ENCODE measurements at places on chromosomes 4 and X.

GRCh38 chrX:155966876-155967275 lies 30.6 kb upstream of the IL9R start:
- DNase-seq = no peak

- DNase-seq = no peak
These were observed 226.7 kb downstream of the NDST4 start for GRCh38 chr4:114886761-114887160.

DNA sequence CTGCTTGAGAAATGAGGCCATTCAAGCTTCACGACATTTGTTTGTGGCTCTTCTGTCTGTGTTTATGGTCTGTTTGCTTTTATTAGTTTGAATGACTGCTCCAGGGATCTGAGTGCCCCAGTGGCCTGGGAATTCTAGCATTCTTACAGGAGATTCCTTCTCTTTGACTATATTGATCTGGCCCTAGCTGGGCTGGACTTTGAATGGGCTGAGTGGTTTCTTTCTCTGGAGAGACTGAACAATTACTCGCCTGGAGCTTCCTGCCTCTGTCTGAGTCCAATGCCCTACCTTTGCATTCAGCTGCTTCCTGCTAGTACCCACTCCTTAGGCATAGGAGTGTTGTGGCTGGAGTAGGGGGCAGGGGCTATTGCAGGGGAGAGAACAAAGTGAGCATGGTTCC lies 51.2 kb upstream of the EDA start:
- DNase-seq = no peak

DNA sequence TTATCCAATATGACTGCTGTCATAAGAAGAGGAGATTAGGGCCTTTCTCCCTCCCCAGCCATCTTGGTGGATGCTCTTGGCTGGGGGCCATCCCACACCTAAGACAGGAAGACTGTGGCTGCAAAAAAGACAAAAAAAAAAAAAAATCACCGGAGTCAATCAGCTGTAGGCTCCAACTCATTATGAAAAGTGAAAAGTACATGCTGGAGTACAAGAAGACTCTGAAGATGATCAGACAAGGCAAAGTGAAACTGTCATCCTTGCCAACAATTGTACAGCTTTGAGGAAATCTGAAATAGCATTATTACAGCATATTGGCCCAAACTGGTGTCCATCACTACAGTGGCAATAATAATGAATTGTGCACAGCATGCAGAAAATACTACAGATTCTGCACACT lies 5.2 kb downstream of the EGFL6 start:
- DNase-seq = no peak

DNA sequence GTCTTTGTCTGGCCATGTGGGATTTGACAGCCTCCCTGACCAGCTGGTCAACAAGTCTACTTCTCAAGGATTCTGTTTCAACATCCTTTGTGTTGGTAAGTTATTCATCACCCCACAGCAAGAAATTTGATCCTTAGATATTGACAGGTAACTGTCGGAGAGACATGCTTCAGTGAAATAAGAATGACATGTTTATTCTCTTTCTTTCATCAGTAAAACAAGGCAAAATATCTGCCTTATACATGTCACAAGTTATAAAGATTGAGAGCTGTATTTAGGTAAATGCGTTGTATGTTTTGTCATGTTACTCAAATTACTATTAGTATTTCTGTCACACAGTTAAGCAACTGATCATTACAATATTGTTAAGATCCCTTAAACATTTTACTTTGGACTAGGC lies 46.9 kb downstream of the SEPTIN11 start:
- no peak for DNase-seq

DNA sequence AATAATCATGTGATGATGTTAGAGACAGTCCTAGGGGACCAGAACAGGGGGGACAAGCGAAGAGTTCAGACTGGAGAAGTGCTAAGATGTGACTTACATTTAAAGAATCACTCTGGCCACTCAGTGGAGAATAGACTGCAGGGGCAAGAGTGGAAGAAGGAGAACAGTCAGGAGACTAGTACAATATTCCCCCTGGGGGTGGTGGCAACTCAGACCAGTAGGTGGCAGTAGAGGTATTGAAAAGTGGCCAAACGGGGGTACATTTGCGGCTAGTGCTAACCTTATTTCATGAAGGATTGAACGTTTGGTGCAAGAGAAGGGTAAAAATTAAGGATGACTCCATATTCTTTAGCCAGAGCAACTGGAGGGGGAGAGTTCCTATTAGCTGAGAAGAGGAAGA lies 2.7 kb upstream of the BMX start:
- peak; percentile 11 for DNase-seq

Data from bone marrow (tissue), 2 donors.